ENCODE measurements at places on chromosomes 7 and 10.
A peak's percentile ranks its signal among the peaks of the same experiment; 100 is the strongest.

DNA sequence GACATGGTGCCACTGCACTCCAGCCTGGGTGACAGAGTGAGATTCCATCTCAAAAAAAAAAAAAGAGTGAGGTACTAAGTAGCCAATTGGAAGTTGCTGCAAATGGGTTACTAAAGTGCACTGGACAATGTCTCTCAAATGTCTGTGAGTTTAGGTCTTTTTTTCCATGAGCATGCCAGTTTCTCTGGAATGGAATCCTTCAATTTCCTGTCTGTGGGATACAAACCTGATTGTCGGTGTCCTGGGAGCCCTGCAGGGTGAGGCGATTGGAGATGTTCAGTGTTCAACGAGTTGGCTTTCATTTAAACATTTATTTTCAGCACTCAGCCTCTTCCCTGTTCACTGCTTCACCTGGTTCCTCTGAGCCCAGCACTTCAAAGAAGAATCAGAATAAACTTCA is 5.3 kb upstream of the CALD1 start:
- ATAC-seq: no peak

DNA sequence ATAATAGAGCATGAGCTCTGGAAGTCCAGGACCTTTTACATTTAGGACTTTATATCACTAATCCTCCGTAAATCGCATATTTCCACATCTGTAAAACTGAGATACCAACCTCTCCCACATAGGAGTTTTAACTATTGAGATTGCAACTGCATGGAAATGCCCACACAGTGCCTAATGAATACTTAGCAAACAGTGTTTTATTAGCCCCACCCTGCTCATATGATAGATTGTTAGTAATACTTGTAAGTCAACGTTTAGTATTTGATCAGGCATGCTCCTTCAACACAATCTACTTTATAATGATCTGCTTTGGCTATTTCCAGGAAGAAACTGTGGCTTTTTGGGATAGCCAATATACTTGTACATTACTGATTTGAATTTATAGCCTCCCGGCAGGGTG is 8.5 kb downstream of the PDZD8 start:
- no peak for ATAC-seq

DNA sequence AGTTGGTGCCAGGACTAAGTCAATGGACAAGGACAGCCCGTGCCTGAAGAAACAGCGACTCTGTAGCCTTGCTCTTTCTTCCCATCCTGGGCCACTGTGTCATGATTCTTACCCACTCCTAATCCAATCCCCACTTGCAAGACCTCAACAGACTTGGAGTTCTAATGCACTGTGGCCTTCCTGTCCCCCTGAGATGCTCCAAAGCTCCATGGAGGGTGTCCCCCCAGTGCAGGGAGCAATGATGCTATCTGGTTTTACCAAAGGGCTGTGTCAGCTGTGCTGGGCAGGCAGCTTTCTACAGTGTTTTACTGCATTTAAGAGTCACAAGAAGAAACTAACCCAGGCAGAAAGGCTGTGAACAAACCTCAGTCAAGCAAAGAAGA is 108.1 kb downstream of the PRKAG2 start:
- ATAC-seq: no peak

GRCh38 chr7:66627151-66627681 is 1.5 kb upstream of the KCTD7 start:
- ATAC-seq: no peak

GRCh38 chr7:115033917-115034459 is 112.1 kb downstream of the MDFIC start:
- ATAC-seq: no peak

- ATAC-seq: no peak
These were observed 332.0 kb upstream of the FZD1 start for GRCh38 chr7:90931986-90932916.

DNA sequence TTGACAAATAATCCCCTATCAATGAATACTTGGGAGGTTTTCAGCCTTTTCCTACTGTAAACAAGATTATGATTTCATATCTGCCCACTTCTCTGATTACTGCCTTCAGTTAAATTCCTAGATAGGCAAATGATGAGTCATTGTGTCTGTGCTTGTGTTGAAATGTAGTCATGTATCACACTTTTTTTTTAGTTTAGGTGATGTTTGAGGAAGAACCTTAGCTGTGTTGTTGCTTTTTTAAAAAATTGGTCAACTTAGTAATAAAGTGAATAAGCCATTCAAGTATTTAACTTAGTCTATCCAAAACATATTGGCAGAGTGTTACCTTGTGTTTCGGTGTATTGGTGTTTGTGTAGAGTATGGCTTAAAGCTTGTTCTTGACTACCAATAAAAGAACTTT is 60.0 kb downstream of the WAC start:
- peak; percentile 66 for ATAC-seq

GRCh38 chr10:77692782-77693181 is 55.2 kb upstream of the KCNMA1 start:
- no peak for ATAC-seq

DNA sequence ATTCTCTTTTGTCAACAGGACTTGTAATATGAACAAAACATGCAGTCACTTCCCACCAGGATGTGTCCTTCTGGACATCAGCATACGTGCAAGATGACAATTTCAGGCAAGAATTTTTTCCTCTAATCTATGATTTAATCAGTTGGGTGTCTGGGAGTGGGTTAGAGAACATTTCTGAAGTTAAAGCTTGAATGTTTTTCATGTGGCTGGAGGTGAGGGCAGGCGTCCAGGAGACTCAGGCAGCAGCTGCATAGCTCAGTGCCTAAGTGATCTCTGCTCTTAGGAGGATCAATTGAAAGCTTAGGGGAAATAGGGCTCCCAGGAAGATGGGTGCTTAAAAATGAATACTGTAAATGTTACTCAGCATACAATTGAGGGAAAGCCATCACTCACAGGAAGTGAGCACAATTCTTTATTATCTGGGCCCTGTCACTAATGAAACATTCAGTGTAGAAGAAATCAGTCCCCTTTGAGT is 457.6 kb upstream of the KLF6 start:
- no peak for ATAC-seq

DNA sequence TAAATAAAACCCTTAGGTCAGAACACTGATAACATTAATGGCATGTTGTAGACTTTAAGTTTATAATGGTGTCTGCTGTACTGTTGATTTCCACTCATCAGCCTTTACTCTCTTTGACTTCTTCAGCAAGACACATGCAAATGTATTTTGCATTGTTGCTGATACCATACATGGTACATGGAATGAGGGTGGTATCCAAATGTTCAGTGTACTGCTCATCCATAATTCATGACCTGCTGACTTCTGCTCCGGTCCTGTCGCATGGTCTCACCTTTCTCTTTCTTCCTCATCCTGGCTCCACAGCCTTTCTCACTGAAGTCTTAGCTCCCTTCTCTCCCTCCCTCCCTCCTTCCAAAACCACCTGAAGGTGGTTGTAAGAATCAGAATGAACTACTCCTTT is 4.7 kb upstream of the CUBN start:
- ATAC-seq: no peak

DNA sequence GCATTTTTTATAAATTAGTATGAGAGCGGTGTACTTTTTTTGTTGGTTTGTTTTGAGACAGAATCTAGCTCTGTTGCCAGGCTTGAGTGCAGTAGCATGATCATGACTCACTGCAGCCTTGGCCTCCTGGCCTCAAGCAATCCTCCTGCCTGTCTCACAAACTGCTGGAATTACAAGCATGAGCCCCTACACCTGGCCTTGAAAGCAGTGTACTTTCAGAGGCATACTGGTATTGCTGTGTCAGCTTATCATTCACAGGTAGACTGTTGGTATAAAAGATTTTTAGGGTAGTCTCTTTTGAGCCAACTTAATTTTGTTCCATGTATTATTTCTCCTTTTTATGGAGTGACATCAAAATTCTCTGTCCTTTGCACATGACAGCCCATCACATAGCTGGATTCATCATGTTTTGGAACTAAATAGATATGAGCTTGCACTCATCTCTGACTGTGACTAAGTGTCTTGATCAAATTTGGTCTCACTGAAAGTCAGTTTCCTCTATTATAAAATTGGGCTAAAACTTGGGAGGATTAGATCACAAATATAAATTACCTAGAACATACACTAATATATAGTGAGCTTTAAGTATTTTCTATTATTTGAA is 12.4 kb downstream of the GNAT3 start:
- no peak for ATAC-seq

DNA sequence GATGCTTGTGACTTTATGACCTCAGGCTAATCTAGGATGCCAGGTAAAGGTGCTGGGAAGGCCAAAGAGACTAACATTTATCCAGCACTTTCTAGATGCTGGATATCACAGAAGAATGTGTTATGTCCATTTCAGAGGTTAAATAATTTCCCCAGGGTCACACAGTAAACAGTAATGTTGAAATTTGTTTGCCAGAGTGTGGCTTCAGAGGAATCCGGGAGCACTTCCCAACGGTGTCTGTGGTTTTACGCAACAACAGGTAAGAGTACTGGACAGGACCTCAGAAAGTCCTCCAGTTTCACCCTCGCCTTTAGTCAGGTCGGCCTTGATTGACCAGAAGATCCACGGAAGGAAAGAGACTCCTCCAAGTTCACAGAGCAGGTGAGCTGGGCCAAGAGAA is 1.7 kb downstream of the SHTN1 start:
- no peak for ATAC-seq

- ATAC-seq: no peak
These were observed 11.4 kb downstream of the NHLRC2 start for GRCh38 chr10:113865901-113866300.

DNA sequence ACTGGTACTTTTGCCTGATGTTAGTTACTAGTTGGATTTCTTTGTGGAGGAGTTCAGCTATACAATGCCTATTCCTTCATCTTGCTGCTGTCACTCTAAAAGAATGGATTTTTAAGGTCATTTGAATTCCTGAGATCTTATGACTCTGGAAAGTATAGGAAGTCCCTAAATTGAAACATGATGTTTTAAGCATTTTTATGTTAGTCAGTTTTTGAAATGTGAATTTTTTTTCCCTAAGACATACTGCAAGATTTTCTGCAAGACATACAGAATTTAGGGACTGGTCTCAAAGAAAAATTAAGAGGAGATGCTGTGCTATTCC is 355.8 kb downstream of the SUGCT start:
- ATAC-seq: no peak

DNA sequence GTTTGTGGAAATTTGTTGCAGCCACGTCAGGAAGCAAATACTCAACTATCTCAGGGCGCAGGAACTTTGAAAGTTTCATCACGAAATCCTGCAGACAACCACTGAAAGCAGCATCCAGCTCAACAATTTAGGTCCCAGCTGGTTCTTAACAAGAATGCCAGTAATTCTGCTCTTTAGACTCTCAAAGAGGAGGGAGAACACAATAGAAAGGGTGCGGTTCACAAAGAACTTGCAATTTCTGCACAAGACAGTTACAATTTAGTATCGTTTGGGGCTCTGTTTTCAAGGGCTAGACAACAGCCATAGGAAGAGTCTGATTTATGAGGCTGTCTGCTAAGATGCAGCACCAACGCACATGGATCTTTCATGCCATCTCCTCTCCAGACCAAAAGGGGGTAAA is 223.1 kb downstream of the FGFR2 start:
- ATAC-seq: no peak

DNA sequence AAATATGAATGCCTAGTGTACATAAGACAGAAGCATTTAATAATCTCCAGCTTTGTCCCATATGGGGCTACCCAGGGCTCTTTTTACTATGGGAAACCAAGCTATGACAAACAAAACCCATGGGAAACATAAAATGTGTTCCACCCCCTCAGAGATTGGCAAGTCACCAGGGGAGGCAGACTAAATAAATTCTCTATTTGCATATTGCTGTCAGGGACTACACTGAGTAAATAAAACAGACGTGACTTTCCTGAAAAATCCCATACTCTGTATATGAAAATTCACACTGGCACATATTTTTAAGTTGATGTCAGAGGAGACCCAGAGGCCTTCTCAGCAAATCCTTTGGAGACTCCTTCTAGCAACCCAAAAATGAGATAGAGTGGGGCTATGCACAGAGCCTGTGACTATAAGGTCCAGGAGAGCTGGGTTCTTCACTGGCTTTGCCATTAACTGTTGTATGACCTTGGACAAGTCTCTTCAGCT is 44.0 kb upstream of the HPSE2 start:
- no peak for ATAC-seq

DNA sequence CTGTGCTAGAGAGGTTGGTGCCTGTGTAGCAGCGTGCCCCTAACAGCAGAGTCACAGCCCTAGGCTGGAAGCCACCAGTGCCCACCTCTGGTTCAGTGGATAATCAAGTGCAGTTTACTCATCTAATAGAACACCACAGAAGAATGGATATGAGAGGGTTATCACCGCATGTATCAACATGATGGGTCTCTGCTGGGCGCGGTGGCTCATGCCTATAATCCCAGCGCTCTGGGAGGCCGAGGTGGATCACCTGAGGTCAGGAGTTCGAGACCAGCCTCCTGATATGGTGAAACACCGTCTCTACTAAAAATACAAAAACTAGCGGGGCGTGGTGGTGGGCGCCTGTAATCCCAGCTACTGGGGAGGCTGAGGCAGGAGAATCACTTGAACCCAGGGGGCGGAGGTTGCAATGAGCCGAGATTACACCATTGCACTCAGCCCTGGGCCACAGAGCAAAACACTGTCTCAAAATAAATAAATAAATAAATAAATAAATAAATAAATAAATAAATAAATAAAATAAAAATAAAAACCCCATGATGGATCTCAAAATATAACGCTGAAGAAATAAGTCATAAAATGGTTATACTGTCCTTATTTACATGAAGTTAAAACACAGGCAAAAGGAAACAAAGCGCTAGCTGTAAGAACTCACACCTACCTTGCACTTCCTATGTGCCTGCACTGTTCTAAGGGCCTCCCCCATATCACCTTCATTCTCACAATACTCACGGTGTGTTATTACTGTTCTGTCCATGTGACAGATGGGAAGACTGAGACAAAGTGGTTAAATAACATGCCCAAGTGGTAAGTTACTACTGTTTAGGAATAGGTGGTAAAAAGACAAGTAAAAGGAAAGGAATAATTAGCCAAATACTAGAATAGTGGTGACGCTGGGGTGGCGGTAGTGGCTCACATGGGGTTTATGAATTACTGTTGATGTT is 70.9 kb downstream of the AMZ1 start:
- peak; percentile 8 for ATAC-seq

DNA sequence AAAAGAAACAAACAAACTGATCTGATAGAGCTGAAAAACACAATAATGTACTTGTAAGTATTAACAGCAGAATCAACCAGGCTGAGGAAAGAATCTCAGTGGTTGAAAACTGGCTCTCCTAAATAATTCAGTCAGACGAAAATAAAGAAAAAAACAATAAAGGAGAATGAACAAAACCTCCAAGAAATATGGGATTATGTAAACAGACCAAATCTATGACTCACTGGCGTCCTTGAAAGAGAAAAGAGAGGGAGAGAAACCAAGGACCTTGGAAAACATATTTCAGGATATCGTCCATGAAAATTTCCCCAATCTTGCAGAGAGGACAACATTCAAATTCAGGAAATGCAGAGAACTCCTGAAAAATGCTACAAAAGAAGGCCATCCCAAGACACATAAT is 62.9 kb downstream of the FBXL13 start:
- ATAC-seq: no peak

DNA sequence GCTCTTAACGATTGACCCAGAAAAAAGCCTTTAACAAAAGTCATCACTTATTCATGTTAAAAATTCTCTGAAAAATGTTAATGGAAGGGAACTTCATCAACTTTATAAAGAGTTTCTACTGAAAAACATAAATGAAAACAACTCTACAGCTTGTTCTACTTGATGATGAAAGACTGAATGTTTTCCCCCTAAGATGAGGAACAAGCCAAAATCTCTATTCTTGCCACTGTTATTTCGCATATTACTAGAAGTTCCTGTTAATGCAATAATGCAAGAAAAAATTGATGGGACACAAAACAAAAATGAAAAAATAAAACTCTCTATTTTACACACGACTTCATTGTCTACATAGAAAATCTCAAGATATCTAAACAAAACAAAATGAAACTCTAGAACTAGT is 249.8 kb upstream of the AKR1E2 start:
- no peak for ATAC-seq

Measured in activated CD4-positive, CD25-positive, alpha-beta regulatory T cell treated with anti-CD3 and anti-CD28 coated beads, Interleukin-2, amount 50 U/mL, for 24 hours (primary cell).